NCI-H226 (cell line): ENCODE measurements at places on chromosomes 3 and 15.

GRCh38 chr3:139310474-139310933 lies 33.3 kb upstream of the MRPS22 start:
- DNase-seq: peak; percentile 68

GRCh38 chr15:27249760-27250109 lies 278.8 kb downstream of the GABRG3 start:
- DNase-seq: no peak

GRCh38 chr3:154642145-154642544 lies 212.2 kb upstream of the GPR149 start:
- no peak for DNase-seq

DNA sequence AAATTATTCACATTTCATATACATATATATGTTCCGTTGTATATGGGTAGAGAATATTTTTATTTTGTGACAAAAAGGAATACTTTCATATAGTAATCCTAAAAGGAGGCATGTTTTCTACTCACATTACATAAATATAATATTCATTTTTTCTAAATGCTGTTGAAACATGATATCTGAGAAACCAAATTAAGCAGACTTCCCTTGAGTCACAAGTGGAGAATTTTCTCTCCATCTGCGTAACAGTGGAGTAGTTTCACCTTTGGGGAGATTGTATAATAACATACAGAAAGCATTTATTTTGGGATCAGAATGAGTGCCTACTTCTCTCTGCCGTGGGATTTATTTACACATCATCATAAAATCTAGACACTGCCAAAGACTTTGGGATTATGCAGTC lies 849.8 kb downstream of the NSUN3 start:
- DNase-seq: no peak

GRCh38 chr3:72830452-72831223 lies 17.6 kb downstream of the SHQ1 start:
- DNase-seq: no peak

- no peak for DNase-seq
Measured at GRCh38 chr3:40187945-40188344, 121.6 kb upstream of the EIF1B start.

DNA sequence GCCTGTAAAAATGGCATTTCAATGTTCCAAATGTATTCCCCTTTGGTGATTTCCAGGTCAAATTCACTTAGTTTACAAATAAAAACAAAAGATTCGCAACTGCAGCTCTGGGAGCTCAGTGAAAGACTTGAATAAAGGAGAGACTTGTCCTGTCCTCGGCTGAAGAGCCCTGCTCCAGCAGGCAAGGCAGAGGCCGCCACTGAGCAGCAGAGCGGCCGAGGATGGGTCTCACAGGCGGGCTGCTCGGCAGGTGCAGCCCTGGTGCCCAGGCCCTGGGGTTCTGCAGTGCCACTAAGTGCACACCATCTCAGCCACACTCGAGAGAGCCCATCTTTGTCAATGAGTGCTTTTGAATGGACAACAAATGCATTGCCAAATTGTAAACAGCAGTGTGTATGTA lies 856.2 kb downstream of the AGBL1 start:
- DNase-seq: no peak

- DNase-seq: no peak
Measured at GRCh38 chr15:57582090-57582489, 9.6 kb upstream of the MYZAP start.

DNA sequence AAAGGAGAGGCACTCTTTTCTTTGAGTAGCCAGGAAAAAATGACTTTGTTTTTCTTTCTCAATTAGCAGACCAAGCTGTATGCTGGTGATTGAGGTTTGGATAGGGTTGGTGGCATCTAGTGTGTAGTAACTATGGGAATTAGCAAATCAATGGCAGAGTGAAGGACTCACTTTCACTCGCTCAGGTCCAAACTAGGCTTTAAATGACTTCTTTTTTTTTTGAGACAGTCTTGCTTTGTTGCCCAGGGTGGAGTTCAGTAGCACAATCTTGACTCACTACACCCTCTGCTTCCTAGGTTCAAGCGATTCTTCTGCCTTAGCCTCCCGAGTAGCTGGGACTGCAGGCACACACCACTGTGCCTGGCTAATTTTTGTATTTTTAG lies 35.9 kb downstream of the PRKCI start:
- DNase-seq: no peak

GRCh38 chr3:53721187-53722119 lies 124.8 kb downstream of the CHDH start:
- DNase-seq: peak; percentile 48

DNA sequence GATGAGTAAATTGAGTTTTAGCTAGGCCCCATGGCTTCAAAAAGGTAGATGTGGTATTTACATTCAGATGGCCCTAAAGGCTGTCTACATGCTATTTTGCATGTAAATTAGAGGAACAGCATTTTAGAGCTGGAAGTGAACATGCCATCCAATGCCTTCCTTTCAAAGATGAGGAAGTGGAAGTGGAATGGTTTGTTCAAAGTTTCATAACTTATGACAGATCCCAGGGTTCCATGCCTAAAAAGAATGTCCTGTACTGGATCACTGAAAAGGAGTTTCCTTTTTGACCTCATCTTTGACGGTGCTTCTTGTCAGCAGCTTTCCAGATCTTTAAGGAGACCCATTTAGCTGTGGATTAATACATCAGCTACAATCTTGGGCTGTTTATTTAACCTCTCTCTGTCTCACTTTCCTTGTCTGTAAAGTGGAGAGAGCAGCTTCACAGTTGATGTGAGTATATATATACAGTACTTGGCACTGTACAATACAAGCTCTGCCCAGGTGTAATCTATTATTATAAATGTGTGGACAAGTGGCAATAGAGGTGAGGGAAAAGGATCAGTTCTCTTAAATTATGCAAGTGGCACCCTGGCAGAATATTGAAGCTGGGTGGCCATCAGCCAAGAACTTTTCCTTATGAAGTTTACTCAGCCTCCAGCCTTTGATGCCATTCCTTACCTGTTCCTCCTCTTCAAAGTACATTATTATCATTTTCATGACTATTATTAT lies 68.7 kb upstream of the GOLGA8B start:
- DNase-seq: no peak

DNA sequence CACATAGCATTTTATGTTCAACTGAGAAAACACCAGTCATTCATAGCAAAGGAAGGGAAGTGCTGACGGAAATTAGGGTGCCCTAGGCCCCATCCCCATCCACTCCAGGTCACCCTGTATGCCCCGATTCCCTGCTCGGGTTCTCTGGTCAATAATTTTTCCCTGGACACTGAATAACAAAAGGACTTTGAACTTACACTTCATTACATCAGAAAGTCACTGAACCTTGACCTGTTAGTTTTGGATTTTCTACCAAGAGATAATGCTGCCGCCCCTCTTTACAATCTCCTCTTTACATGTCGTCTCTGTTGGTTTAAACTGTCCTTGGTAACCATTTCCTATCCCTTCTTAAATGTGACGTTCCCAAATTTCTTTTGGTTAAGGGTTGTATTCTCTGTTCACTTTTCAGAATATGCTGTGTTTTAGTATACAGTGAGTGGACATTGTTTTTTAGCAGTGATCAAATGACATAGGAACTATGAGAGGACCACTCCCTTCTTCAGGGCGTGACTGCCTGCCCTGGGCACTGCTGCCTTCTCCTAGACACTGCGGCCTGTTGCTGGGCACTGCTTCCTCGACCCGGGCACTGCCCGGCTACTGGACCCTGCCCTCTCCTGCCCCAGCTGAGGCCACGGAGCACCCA lies 13.6 kb upstream of the AHSG start:
- no peak for DNase-seq

DNA sequence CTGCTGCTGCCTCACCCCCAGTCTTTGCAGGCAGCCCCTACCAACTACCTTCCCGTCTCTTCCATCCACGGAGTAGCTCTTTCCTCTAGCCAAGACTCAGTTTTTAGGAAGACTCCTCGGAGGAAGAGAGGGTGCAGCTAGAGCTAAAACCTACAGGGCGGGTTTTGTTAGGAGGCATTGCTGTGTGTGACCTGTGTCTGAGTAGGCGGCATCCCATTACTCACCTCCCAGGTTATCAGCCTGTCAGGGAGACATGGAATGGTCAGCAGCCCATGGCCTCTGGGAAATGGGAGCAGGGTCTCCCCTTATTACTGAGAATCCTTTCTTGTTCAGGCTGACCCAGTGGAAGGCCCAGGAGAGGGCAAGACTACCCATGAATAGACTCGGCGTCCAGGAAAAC lies 43.8 kb upstream of the FGD5 start:
- DNase-seq: no peak

DNA sequence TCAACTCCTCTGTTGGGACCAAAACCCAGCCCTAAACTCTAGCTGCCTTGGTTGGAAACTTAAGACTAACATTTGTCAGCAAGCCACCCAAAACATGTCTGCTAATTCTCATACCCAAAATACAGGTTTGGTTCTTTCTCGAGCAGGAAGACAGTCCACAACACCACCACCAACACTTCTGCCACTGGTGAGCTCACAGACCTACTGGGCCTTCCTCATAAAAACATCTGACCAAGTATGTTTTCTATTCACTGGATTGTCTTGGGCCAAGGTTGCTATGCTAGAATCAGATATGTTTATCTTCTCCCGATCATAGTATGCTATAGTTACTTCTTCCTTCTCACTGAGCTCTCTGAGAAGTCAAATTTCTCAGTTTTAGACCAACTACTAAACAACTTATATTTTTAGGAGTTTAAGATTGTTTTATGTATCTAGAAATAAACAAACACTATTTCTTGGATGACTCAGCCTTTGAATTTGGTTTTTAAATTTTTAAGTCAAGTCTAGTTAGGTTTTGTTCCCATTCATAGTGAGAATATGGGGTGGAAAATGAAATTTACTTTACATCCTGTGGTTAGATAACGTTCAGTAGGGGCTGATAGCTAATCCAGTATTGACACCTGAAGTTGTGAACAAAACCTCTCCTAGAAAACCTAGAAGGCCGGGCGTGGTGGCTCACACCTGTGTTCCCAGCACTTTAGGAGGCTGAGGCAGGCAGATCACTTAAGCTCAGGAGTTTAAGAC lies 360.5 kb downstream of the RSL24D1 start:
- no peak for DNase-seq

DNA sequence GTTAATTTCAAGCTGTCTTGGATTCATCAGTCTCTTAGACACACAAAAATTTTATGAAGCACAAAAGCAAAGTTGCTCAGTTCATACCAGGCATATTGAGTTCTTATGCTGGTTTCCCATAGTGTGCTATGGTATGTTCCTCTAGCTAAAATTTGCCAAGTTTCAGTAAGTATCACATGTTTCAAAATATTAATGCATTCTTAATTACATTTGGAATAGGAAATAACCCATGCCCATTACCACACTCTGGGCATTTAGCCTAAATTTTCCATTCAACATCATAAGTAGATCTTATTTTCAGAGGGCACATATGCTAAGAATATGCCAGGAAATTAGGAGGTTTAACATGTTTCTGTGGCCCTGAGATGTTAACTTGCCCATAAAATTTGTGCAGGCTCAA lies 289.9 kb downstream of the SHOX2 start:
- DNase-seq: no peak

GRCh38 chr3:184639351-184639750 lies 72.5 kb downstream of the MAGEF1 start:
- DNase-seq: no peak

DNA sequence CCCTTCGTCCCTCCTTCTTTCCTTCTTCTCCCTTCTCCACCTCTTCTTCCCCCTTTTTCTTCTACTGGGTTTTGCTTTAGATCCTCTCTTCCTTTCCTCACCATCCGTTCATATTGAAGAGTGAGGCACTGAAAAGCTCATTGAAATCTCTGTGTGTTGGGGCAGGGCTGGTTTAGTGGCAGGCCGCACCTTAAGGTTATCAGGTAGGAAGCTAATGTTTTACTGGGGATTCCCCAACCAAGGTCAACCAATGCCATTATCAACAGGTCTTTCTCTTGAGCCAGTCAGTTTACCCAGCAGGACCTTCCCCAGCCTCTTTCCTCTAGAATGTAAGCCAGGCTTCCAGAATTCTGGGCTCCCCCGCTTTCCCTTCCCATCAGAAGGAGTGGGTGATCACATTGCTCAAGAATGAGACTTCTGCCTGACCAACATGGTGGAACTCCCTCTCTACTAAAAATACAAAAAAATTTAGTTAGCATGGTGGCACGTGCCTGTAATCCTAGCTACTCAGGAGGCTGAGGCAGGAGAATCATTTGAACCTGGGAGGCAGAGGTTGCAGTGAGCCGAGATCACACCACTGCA lies 11.5 kb upstream of the VPS8 start:
- DNase-seq: peak; percentile 23

GRCh38 chr3:123713211-123713610 lies 128.4 kb upstream of the HACD2 start:
- DNase-seq: no peak

DNA sequence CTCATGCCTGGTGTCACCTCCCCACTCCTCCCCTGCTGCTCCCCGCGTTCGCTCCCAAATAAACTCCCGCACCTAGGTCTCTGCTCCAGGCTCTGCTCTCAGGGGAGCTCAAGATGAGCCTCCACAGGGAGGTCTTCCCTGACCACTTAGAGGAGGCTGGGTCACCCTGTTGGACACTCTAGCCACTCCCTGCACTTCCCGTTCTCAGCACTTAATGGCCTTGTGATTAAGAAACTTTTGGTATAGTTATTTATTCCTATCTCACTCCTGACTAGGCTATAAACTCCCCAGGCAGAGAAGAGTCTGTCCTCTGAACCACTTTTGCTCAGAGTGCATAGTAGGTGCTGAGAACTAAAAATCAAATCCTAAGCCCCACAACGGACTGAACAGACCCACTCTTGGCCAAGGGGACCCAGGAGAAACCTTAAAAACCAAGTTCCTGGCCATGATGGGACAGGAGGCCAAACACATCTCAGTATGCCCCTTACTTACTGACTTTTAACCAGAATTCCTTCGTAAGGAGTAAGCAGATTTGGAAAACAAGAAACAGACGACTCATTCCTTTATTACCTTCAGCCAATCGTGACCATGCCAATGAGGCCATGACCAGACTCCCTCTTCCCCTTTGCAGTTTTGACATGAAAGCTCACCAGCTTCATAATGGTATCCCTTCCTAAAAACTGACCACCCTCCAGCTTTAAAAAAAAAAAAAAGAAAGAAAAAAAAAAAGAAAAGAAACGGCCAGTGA lies 69.0 kb upstream of the HRH1 start:
- peak; percentile 52 for DNase-seq

GRCh38 chr3:71857956-71858355 lies 73.0 kb upstream of the PROK2 start:
- DNase-seq: no peak

GRCh38 chr3:117695321-117695720 lies 985.7 kb downstream of the TUSC7 start:
- no peak for DNase-seq

DNA sequence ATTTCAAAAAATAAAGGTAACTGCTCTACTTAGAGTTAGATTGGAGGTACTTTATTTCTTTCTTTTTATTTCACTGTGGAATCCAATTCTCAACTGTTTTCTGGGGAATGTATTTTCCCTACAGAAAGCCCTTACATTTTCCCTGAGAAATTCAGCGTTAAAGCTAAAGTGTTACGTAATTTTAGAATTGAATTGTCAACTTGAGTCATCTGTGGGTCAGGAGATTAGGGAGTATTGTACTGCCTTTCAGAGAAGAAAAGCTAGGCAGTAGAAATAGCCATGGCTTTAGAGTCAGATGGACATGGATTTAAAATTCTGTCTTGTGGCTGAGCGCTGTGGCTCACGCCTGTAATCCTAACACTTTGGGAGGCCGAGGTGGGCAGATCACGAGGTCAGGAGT lies 728.6 kb downstream of the ROBO1 start:
- DNase-seq: peak; percentile 74

- no peak for DNase-seq
Measured at GRCh38 chr15:70147178-70147760, 49.6 kb upstream of the TLE3 start.

GRCh38 chr3:71725271-71725991 lies at the start of gene EIF4E3:
Gene EIF4E3 (minus strand): TSS chr3:71725402. CDS start chr3:71725367, 35 bp downstream.
- no peak for DNase-seq

GRCh38 chr15:59976480-59977271 lies 27.4 kb upstream of the FOXB1 start:
- no peak for DNase-seq
